ENCODE measurements at places on chromosomes 13 and 19.

DNA sequence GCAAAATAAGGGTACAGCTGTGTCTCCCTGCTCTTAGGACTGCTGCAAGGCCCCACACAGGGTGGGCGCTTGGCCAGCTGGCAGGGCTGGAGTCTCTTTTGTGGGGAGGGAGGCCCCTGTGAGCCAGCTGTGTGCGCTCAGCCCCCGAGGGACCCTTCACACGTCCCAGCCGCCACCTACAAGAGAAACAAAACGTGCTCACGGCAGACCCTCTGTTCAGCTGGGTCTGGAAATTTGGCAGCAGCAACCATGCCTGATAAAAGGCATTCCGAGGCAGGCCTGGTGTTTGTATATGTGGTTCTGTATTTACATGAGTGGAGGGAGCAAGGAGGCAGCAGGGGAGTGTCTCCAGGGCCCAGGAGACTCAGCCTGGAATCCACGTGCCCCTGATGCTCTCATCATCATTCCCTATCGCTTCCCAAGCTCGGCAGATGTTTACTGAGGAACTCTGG lies 49.7 kb downstream of the CRTC1 start:
- no peak for DNase-seq

DNA sequence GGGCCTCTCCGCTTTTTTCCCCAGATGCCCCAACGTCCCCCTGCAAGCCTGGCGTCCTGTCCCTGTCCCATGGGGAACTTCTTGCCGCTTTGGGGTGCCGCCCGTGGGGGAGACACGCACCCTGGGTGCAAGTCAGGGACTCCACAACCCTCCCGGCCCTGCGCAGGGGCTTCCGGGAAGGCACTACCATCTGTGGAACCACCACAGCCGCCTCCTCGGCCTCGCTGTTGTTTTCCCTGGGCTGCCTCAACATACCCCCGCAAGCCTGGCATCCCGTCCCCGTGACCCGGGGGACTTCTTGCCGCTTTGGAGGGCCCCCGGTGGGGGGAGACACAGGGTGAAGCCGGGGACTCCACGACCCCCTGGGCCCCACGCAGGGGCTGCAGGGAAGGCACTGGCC lies 238.4 kb downstream of the TUBA3C start:
- no peak for DNase-seq

DNA sequence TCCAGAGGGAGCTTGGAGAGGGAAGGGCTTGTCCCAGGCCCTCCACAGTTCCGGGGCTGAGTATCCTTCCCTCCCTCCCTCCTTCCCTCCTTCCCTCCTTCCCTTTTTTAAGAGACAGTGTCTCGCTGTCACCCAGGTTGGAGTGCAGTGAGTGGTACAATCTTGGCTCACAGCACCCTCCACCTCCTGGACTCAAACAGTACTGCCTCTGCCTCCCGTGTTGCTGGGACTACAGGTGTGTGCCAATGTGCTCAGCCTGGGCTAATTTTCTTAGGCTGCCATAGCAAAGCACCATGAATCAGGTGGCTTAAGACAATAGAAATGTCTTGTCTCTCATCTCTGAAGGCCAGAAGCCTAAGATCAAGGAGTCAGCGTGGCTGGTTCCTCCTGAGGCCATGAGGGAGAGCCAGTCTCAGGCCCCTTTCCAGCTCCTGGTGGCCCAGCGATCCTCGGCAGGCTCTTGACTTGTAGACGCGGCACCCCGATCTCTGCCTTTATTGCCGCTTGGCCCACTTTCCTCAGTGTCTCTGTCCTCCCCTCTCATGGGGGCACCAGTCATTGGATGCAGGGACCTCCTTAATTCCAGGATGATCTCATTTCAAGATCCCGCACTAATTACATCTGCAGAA lies 47.5 kb downstream of the CRTC1 start:
- DNase-seq = no peak

- DNase-seq = no peak
Measured at GRCh38 chr13:44429311-44429710, 55.7 kb downstream of the SERP2 start.

GRCh38 chr13:67880916-67881315 lies 650.8 kb upstream of the PCDH9 start:
- no peak for DNase-seq

DNA sequence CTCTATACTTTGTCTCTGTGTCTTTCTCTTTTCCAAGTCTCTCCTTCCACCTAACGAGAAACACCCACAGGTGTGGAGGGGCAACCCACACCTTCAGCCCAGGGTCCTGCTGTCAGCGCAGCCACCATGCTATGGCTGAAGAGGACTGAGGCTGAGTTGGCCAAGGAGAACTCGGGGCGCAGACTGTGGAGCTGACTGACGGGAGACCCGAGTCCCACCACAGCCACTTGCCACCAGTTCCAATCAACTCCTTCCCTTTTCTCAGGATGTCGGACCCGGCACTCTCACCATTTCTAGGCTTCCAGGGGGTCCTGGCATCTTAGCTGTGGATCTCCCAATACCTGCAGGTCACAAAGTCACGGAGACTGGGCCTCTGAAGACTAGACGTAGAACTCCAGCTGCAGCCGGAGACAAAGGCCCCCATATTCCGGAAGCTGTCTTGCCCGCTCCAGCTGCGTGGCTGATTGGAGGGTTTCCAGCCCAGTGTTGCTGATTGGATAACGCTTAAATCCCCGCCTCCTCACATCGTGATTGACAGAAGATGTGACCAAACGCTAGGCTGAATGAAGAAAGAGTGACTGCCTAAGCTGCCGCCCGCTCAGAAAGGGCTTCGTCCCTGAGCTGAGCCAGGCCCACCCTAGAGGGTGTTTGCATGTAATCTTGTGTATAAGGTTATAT lies 63.6 kb downstream of the ZNF429 start:
- DNase-seq = peak; percentile 89

GRCh38 chr19:2164020-2164998 lies 576 bp downstream of the DOT1L start:
- no peak for DNase-seq

DNA sequence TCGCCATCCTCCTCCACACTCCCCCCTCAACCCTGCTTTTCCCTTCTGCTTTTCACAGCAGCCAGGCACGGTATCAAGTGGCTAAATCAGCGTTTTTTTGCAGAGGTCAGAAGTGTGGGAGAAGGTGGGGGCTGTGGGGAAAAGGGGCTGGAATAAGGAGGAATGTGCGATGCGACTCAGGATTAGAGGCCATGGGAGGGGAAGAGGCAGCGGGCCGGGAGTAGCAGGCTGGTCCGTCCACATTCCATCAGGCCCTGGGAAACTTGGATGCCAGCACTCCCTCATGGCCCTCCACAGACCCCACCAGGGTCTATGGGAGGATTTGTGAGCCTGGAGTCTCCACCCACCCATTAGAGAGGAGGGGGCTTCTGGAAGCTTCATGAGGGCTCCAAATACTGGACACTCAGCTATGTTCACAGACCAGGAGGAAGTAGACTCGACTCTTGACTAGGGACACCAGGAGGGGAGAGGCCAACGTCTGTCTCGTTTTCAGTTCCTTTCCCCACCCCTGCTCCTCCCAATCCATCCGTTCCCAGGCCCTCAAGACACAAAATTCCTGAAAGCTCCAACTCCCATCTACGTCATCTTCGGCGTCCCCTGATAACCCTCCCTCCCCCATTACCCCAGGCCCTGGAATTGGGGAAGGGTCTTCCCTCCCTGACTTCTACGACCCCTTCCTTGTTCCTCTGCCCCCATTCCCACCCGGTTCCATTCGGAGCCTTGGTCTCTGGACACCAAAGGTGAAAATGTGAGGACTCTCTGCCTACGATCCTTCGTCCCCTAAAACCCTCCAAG lies 3.3 kb upstream of the KCNC3 start:
- no peak for DNase-seq

GRCh38 chr19:38759590-38760003 lies 13.7 kb downstream of the LGALS7 start:
- no peak for DNase-seq

All from cerebellar nuclear complex (tissue), 1 donor.